ENCODE measurements at places on chromosomes 16 and 17.

DNA sequence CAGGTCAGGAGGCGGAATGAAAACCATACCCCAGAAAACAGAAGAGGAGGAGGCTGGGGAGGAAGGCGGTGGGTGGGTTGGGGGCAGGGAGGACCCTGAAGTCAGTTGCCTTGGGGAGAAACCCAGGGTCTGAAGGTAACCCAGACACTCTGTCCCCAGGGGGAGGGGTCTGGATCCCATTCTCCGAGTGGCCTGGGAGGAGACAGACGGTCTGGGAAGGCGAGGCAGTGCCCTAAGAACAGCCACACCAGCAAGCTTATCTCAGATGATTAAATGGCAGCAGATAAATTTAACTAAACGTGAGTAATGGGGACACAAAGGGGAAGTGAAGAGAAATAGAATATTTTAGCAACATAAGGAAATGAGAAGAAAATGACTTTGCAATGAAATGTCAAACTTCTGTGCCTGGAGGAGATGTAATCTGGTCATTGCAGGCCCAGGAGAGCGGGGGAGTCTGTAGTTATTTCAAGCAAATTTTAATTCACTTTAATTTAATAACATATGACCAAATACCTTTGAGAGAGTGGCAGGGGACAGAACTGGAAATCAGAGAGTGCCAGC, 21.4 kb upstream of the ZFP90 start:
- DNase-seq, result no peak

GRCh38 chr17:71338396-71338795, 782.4 kb upstream of the SOX9 start:
- DNase-seq, result no peak

DNA sequence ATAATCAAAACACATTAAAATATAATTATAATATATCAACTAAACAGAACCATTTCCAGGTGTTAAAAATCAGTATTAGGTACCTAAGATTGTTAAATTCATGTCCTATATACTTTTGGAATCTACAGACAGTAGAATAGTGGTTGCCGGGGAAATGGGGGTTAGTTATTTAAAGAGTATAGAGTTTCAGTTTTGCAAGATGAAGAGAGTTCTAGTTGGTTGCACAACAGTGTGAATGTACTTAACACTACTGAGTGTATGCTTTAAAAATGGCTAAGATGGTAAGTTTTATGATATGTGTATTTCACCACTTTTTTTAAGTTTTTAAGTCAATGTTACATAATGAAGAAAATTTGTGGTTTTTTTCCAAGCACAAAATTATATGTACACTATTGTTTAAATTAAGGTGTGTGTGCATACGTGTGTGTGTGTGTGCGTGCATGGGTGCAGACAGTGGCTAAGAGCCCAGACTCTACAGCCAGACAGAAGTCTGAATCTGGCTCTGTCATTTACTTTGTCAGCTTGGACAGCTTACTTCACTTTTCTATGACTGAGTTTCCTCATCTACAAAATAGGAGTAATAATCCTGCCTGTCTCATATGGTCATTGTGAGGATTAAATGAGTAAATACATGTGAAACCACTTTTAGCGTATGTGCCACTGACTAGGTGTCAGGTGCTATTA, 25.3 kb upstream of the PHAF1 start:
- DNase-seq, result no peak

GRCh38 chr17:66717641-66718058, 117.3 kb upstream of the CACNG5 start:
- no peak for DNase-seq

- no peak for DNase-seq
These were observed 19.2 kb downstream of the KDM8 start for GRCh38 chr16:27222249-27223225.

DNA sequence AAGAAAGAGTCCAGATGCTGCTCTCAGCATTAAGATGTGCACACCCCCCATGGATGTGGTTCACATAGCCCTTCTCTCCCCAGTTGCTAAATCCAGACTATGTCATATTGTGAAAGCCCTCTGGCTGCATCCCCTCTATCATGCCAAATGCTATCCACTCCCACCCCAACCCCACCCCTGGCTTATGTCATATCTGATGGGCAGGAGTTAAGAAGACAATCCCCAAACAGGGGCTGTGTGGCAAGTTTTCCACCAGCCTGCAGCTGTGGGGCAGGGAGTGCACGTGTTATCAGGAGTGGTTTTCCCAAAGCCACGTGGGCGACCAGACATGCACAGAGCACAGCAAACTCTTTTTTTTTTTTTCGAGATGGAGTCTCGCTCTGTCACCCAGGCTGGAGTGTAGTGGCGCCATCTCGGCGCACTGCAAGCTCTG, 10.0 kb downstream of the FAM117A start:
- DNase-seq, result no peak

DNA sequence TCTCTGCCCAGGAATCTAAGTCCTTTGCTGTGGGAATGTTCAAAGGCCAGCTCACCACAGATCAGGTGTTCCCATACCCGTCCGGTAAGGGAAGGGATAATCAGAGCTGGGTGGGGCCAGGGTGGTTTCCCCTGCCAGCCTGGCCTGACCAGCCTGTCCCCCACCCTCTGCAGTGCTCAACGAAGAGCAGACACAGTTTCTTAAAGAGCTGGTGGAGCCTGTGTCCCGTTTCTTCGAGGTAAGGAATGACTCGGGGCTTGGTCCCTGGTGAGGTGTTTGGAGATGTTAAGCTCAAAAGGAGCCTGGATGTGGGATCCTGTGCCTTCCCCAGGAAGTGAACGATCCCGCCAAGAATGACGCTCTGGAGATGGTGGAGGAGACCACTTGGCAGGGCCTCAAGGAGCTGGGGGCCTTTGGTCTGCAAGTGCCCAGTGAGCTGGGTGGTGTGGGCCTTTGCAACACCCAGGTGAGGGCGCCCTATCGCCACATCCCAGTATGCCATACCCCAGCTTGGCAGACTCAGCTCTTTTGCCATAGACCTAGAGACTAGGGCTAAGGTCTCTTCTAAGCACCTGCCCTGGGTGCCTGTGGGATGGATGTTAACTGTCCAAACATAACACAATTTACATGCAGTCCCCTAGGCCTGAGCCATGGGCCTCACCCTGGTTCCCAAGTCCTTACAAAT, 997 bp downstream of the ACADVL start:
- peak; percentile 45 for DNase-seq

- no peak for DNase-seq
These were observed 120.9 kb upstream of the LHX1 start for GRCh38 chr17:36816214-36816906.

DNA sequence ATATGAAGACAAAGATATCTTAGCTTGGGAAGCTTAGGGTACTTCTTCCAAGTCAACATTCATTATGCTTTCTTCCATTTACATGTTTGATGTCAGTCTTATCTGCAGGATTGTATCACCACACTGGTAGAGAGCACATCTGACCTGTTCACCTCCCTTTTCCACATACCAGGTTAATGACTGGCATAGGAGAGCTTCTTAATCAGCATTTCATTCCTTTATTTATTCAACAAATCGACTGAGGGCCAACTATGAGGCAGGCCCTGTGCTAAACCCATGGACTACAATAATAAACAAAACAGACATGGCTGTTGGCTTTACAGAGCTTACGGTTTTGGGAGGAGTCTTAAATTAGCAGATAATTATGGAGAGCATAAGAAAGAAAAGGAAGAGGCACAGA, 378.1 kb upstream of the CDH11 start:
- no peak for DNase-seq

DNA sequence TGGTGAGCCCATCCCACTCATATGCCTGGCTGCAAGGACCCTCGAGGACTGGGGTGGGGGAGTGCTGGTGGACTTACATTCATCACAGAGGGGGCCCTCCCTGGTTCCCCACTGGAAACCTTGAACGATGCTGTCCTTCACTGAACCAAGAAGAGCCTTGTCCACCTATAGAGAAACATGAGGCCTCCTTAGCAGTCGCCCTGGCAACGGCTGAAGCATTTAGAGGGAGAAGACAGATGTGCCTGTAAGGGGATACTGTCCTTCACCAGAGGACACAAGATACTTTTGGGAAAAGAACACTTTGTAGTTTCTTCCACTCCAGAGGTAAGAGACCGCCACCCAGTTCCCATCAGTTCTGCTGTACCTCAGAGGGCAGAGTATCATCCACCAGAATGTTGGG, 6.5 kb downstream of the HIGD1B start:
- no peak for DNase-seq
